ENCODE measurements at places on chromosomes 1 and 21.

DNA sequence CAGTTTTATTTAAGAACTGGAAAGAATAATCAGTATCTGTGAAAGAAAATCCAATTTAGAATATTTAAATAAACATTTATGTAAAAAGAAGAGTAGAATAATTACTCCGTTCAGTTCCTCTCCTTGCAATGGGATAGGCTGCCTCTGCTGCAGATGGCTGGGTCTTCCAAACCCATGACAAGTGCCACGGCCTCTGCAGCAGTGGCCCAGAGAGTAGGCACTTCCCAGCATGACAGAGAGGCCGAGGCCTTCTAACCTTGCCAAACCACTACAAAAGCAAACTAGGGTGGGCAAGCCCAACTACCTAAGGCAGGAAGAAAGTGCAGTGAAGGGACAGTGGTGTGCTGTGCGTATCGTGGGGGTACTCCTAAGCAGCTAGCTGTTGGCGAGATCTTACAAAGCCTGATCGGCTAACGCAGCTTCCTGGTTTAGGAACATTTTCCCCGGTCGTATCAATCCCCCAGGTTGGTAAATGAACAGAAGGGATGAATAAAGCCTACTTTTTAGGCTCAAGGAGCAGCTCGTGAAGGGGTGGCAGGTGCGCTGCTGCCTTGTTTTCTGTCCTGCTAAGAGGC lies 14.5 kb downstream of the ICMT start:
- DNase-seq: no peak

DNA sequence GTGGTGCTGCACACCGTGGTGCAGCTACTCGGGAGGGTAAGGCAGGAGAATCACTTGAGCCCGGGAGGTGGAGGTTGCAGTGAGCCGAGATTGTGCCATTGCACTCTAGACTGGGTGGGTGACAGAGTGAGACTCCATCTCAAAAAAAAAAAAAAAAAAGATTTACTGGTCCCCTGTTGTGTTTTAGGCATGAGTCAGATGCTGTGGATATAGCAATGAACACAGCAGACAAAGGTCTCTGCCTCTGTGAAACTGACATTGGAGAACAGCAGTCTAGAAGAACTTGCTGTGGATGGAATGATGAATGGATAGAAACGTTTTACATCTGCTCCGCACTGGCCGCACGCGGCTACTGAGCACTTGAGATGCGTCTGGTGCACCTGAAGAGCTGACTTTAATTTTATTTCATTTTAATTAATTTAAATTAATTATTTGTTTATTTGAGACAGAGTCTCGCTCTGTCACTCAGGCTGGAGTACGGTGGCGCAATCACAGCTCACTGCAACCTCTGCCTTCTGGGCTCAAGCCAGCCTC lies 24.5 kb upstream of the EPHA2 start:
- DNase-seq: peak; percentile 78

DNA sequence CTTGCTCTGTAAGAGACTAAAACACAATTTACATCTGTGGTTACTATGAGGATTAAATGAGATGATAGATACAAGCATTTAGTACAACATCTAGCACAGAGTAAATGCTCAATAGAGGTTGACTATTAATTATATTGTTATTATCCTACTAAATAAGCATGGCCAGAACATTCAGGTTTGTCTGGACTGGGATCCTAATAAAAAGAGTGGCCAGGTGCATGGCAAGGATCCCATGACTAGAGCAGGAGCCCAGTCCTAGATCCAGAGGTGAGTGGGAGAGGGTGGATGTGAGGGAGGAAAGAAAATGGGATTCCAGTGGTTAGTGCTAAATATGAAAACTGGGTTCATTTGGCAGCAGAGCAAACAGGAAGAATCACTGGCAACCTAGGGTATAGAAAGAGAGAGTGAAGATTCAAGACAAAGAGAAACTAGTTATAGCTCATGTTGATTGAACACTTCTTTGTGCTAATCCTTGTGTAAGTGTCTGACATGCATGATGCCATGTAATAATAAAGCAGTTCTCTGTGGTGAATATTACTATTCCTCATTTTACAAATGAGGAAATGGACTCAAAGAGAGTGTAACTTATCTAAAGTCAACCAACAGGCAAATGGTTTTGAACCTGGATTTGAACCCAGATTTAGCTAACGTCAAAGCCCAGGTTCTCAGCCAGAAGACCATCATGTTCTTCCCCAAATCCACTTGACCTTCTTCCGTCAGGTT lies 71.1 kb upstream of the FGGY start:
- DNase-seq: no peak

GRCh38 chr1:206922524-206922923 lies 783 bp upstream of the FCMR start:
- no peak for DNase-seq

GRCh38 chr1:248823517-248824001 lies 2.2 kb downstream of the SH3BP5L start:
- peak; percentile 51 for DNase-seq

DNA sequence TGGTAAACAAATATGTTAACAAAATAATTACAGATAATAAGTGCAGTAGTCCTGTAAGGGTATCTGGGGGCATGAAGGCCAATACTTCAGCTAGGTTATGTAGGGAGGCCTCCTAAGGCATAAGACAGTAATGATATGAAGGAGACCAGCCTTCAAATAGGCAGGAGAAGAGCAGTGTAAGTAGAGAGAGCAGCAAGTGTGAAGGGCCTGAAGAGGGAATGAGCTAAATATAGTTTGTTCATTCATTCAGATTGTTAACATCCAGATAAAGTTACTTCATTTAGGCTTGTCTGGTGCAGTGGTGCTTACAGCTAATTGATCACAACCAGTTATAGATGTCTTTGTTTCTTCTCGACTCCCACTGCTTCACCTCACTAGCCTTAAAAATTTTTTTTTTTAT lies 71.1 kb downstream of the EPB41 start:
- DNase-seq: no peak

DNA sequence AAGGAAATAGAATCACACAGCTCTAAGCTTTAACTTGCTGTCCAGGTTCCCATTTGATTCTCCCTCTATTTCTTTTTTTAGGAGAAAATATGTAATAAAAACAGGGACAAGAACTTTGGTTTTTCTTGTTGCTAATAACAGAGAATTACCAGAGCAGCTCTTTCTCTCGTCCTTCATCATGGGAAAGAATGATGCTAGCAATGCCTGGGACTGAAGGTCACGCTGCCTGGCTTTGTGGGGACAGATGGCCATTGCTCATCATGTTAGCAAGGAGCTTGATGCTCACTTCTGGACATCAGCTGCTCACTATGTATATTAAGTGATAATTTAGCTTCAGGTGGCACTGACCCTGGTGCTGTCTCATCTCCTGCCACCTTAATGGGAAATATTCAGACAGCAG lies 77.3 kb upstream of the AKT3 start:
- DNase-seq: no peak

GRCh38 chr1:204359131-204359473 lies 627 bp downstream of the PLEKHA6 start:
- DNase-seq: no peak

DNA sequence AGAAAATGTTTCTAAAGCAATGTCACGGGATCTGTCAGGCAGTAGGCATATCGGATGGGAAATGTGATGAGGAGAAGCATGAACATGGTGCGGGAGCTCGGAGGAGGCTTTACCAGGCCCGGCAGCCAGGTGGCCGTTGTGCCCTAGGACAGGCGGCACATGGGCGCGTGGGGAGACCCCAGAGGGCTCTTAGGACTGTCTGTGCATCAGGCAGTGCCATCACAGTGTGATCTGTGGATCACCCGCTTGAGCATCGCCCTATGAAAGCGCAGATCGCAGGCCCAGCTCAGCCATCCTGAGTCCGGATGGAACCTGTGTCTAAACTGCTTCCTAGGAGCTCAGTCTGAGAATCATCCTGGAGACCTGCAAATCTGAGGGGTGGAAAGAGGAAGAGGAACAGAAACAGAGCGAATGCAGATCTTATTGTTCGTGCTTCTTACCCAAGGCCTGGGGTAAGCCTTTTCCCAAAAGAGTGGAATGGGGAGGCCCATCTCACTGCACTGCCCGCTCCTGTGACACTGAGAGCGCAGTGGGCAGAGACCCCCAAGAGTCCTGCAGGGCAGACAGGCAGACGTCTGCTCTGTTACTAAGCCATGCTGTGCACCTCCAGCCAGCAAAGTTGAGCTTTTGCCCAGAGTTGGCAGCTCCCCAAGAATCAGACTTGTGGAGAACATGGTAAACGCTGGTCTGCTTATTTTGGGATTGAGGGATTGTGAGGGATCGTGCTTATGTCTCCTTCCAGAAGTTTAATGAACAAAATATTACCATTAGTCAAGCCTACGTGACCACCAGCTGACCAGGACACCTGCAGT lies 251.0 kb downstream of the RHOU start:
- no peak for DNase-seq

- DNase-seq: no peak
Measured at GRCh38 chr1:218900615-218901014, 273.1 kb upstream of the LYPLAL1 start.

- DNase-seq: no peak
Measured at GRCh38 chr1:235366286-235366685, 941 bp upstream of the TBCE start.
